Suprapubic skin (tissue), 4 donors: ENCODE measurements at places on chromosomes 1 and 21.

DNA sequence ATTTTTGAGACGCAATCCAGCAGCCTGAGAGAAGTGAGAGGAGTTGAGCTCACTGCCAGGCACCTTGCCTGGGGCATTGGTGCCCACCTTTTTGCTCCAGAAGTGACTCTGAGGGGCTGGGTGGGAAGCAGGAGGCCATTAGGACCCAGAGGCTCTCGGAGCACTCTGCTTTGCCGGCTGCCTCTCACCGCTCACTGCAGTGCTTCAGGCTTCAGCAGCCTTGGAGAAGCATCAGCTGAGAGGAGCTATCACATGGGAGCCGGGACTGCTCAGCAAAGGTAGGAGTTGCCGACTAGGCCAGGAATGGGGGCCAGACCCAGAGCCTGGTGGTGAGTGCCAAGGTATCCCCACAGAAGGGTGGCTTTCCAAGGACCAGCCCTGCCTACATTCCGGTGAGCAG lies at the start of gene GPR61:
Gene GPR61, plus strand, starts transcription at position 197 of the 400 bp plus-strand sequence. CDS start 3,151 bp downstream, outside the sequence.
- DNase-seq, result no peak

GRCh38 chr1:162552684-162553252 lies 8.8 kb upstream of the UAP1 start:
- DNase-seq, result no peak

DNA sequence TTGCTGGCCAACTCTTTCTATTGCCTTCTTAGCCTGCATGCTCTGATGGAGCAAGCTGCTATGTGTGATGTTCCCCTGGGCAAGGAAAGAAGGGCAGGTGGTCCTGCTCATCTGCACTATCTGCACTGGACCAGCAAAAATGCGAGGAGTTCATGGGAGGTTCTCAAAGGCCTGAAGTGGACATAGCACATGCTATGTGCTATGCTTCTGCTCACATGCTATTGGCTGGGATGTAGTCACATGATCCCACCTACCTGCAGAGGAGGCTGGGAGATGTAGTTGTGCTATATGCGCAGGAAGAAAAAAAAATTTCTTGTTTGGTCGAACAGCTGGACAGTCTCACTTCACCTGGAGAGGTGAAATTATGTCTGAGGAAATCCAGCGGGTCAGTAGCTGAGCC lies 587.7 kb downstream of the MATN1 start:
- no peak for DNase-seq

GRCh38 chr1:2556678-2557481 lies 709 bp downstream of the TNFRSF14 start:
- DNase-seq, result no peak

DNA sequence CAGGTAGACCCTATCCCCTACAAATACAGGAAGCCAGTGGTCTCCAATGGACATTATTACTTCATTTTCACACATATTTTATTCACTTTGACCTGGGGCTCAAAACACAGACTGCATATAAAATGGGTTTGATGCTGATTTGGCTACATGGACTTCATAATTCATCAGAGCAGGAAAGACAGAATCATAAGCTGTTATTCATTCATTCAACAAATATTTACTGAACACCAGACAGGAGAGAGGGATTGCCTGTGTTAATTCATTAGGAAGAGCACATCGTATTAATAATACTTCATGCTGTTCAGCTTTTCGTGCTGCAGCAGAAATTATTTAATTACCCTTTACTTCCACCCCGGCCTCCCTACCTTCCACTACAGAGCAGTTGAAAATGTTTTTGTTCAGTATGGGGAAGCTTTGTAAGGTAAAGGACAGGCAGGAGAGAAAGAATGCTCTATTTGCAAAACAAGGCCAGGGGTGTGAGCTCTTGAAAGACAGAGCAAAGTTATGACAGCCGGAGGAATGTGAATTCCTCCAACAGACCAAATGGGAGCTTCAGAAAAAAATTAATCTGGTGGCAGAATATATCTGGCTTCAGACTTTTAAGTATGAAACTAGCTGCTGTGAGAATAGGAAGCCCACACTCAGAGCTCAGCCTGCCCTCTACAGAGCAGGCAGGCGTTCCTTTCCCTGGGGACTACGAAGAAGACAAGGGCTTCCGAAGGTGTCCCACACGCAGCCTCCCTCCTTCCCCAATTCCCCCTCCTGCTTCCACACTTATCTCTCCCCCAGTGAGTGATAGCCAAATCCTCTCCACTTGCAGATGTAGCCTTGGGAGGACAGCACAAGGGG lies 58.0 kb downstream of the MDM4 start:
- no peak for DNase-seq

- DNase-seq, result no peak
These were observed 2.3 kb downstream of the ATP1A1 start for GRCh38 chr1:116375148-116375886.

DNA sequence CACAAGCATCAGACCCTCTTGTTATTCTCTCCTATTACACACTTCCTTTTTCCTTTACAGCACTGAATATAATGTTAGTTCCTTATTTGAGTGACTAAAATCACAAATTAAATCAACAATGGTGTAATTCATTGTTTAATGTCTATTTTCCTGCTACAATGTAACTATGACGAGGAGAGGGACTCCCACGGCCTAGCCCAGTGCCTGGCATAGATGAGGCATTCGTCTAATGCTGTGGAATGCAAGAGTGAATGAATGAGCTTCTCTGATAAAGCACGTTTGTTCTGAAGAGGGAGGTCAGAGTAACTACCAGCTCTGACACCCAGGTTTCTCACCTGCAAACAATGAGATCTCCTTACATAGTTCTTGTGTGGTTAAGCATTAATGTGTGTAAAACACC lies 479.4 kb downstream of the OMA1 start:
- no peak for DNase-seq

DNA sequence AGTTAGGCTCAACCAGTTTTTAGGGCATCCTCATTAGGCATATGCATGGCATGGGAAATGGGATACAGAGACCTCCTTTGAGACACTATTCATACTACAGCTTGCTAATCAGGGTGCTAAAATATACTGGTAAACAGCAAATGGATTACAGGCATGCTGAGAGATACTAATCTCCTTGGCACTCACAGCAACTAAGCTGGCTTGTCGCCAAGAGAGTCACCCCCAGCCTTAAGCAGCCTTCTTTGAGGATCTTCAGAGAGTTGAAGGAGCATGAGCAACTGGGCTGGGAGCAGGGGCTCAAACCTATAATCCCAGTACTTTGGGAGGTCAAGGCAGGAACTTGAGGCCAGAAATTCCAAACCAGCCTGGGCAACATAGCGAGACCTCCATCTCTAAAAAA lies 120.1 kb upstream of the NR5A2 start:
- no peak for DNase-seq
